ENCODE measurements at places on chromosomes 11 and 22.

- DNase-seq: no peak
These were observed 67.2 kb downstream of the SLC17A6 start for GRCh38 chr11:22405377-22405776.

DNA sequence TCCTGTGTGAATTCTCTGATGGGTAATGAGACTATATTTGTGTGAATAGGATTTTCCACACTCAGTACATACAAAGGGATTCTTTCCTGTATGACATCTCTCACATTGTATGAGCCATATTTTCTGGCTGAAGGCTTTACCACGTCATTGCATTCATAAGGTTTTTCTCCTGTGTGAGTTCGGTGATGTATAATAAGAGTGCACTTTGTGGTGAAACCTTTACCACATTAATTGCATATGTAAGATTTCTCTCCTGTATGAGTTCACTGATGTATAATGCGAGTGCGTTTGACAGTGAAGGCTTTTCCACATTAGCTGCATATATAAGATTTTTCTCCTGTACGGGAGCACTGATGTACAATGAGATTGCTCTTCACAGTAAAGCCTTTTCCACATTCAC lies 455.4 kb upstream of the CNTN5 start:
- no peak for DNase-seq

GRCh38 chr11:120186774-120187591 lies 23.8 kb upstream of the OAF start:
- no peak for DNase-seq

DNA sequence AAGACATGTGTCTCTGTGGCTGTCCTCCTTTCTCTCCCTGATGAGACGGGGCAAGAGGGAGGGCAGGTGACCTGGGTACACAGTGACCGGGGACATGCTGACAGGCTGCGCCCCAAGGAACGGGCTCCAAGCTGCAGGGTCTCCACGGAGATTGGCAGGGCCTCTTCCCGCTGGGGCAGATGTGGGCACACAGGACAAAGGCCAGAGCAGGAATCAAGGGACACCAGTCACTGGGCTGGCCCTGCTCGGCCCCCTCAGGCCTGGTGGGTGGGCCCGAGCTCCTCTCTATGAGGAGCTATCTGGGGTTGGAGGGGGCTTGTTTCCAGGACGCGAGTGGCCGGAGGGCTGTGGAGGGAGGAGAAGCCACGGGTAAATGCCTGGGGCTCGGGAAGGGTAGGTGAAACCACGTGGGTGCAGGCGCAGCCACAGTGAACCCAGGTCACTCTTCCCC lies 11.2 kb downstream of the PNPLA5 start:
- no peak for DNase-seq

GRCh38 chr11:24900514-24900913 lies 403.7 kb downstream of the LUZP2 start:
- no peak for DNase-seq

GRCh38 chr11:90704510-90704909 lies 481.7 kb upstream of the CHORDC1 start:
- DNase-seq: no peak

Data from SIG-M5 (cell line).